ENCODE measurements at places on chromosomes 16 and 17. TPM values are rescaled to one million over a fixed set of nuclear protein-coding genes. Genes with fewer than 3 reads are reported as not detected.

HS3ST3B1 gene
- 21.2 TPM for total RNA-seq

ODAD4 gene
- not detected for total RNA-seq

STXBP4 gene
- 11.5 TPM for total RNA-seq

GRAP gene
- 1.4 TPM for total RNA-seq

- no peak overlapping the region for H3K27ac ChIP-seq
- no peaks in the 10 kb centered on the region for H3K4me1 ChIP-seq
- H3K4me3 ChIP-seq, result no peak overlapping the region
- no peak for DNase-seq
Observed at GRCh38 chr17:10325031-10325695, 47.6 kb downstream of the MYH13 start.

DNA sequence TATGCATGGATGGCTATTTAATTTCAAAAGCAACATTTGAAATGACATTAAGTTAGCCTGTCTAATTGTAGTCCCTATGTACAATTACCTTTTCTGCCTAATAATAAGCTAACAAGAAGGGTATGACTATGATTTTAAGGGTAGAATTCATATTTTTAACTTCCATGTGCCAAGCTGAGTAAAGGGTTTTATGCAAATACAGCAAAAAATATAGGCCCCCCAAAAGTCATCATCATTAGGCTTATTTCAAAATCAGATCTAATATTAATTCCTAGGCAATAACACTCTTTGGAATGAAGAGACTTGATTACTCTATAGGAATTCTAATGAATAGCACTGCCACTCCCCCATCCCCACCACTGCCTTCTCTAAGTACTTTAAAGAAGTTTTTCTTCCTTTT is 155.9 kb upstream of the DYNLRB2 start:
- H3K36me3 ChIP-seq, result no peaks in the 10 kb centered on the region
- H3K27me3 ChIP-seq, result no peaks in the 10 kb centered on the region
- DNase-seq, result no peak
- no peaks in the 10 kb centered on the region for H3K4me1 ChIP-seq
- H3K4me3 ChIP-seq, result no peak overlapping the region
- H3K27ac ChIP-seq, result no peak overlapping the region

DNA sequence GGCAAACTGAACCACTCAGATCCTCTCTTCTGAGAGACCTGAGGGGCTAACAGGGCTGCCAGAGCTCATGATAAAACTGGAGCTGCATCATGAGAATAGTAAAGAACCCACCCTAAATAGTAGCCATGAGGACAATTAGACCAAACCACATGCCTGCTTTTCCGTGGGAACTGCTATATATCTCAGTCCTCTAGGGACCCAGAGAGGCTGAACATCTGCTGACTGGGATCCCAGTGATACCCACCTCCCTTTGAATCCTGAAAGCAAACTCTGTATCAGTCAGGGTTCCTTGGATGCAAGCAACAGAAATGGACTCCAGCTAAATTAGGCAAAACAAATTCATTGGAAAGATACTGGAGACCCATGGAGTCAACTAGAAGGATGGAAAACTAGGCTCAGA is 6.5 kb downstream of the MT1X start:
- no peak for DNase-seq
- H3K36me3 ChIP-seq, result no peaks in the 10 kb centered on the region
- H3K4me3 ChIP-seq, result no peak overlapping the region
- H3K27ac ChIP-seq, result no peak overlapping the region
- H3K27me3 ChIP-seq, result no peaks in the 10 kb centered on the region
- peaks cover 40% of the 10 kb centered on the region for H3K4me1 ChIP-seq

DNA sequence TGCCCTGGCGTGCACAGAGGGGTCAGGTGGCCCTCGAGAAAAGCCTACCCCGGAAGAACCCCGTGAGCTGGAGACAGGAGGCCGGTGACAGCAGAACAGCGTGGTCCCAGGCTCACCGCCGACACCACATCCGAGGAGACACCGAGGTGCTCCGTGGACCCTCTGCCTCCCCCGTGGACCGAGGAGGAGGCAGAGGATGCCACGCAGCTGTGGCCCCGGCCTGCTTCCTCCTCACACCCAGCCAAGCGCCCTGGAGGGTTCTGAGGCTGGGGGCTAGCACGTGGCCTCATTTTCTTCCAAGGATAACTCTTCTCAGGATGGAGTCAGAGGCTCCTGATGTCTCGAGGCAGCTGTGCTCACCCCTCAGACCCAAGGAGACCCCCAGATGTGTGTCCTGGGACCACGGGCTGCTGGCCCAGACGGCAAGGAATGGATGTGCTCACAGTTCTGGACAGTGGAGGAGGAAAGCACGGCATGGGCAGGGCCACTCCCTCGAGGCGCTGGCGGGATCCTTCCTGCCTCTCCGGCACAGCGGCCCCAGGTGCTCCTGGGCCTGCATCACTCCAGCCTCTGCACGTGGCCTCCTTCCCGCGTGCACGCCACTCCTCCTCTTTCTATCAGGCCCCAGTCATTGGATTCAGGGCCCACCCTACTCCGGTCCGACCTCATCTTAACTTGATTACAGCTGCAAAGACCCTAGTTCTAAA is 4.4 kb upstream of the PVALEF start:
- H3K36me3 ChIP-seq, result no peaks in the 10 kb centered on the region
- no peak overlapping the region for H3K27ac ChIP-seq
- DNase-seq, result no peak
- peaks cover 60% of the 10 kb centered on the region for H3K27me3 ChIP-seq

DNA sequence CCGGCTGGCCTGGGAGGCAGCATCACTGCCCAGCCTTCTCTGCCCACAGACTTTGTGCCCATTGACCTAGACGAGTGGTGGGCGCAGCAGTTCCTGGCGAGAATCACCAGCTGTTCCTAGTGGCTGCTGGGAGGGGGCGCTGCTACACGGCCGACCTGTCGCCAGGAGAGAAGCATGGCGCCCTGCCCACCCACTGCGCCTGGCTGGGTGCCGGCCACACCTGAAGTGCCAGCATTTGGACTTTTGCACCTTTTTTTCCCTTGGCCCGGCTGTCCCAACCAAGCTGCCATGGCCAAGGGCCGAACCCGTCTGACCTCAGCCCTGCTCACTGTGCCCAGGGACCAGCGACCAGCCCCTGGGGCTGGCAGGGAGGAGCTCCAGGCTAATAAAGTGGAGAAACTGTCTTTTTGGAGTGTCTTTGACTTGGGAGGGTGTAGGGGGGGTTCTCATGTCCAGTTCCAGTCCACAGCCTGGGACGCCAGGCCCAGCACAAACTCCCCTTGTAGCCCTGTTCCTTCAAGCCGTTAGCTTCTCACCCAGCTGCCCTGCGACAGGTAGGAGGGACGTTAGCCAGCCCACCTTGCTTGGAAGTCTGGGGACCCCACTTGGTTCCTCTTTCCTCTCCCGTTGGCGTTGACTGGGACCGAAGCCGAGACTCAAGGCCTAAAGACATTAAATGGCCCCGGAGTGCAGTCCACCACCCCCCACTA is 939 bp upstream of the WDR90 start:
- H3K4me1 ChIP-seq, result peaks cover 51% of the 10 kb centered on the region
- DNase-seq, result no peak
- H3K27me3 ChIP-seq, result no peaks in the 10 kb centered on the region
- H3K36me3 ChIP-seq, result peaks cover 6% of the 10 kb centered on the region
- H3K27ac ChIP-seq, result peak overlapping the region; percentile 64
- peak overlapping the region; percentile 73 for H3K4me3 ChIP-seq

All from suprapubic skin (tissue), 4 donors.